ENCODE measurements at places on chromosomes 5 and 9. TPM values are rescaled to one million over a fixed set of nuclear protein-coding genes. Genes with fewer than 3 reads are reported as not detected.

ANKRD31 gene
- 0.17 TPM for polyA plus RNA-seq

PCDHB5 gene
- 2.1 TPM for polyA plus RNA-seq

FGD3 gene
- polyA plus RNA-seq, result 7.4 TPM

DMRT3 gene
- not detected for polyA plus RNA-seq
